ENCODE measurements at places on chromosomes 16 and 17.
A peak's percentile ranks its signal among the peaks of the same experiment; 100 is the strongest.

DNA sequence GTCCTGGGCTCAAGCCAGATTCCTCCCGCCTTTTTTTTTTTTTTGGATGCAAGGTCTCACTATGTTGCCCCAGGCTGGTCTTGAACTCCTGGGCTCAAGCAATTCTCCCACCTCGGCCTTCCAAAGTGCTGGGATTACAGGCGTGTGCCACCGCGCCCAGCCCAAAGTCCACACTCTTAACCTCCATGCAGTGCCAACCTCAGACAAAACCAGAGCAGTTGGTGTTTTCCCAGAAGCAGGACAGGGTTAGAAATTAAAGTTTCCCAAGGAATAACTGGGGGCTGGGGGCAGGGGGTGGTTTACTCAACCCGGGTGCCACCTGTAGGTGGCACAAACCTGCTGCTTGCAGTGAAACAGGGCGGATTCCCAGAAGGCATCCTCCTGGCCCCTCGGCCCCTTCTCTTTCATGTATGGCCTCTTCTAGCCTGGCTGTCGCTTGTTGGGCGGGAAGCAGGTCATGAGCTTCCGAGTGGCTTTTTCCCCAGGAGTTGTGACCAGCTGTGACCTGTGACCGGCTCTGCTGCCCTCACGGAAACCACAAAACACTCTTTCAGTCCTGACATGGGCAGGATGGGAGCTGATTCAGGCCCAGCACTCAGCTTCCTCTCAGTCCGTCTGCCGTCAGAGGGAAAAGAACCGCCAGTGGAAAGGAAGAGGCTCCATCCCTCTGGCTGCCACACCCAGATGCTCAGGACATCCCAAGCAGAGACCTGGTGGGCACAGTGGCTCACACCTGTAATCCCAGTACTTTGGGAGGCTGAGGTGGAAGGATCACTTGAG, 25.6 kb upstream of the USP7 start:
- no peak for DNase-seq

- DNase-seq, result no peak
These were observed 40.4 kb downstream of the WSCD1 start for GRCh38 chr17:6110592-6110991.

DNA sequence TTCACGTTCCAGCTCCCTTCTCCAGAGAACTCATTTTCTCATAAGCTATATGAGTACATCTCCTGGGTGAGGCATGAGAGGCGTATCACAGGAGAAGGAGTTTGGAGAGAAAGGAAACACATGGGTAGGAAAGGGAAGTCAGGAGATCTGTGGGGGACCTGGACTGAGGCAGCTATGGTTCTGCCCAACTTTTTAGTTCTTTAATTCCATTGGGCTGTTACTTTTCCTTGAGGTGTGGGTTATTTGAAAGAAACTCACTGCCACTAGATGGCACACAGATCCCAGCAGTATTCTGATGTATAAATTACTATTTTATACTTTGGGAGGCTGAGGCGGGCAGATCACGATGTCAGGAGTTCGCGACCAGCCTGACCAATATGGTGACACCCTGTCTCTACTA, 63.6 kb downstream of the NUP93 start:
- DNase-seq, result peak; percentile 49

- no peak for DNase-seq
These were observed 78.7 kb downstream of the ZDHHC7 start for GRCh38 chr16:84932681-84933080.

- DNase-seq, result no peak
These were observed 7.4 kb upstream of the SCIMP start for GRCh38 chr17:5241861-5242671.

DNA sequence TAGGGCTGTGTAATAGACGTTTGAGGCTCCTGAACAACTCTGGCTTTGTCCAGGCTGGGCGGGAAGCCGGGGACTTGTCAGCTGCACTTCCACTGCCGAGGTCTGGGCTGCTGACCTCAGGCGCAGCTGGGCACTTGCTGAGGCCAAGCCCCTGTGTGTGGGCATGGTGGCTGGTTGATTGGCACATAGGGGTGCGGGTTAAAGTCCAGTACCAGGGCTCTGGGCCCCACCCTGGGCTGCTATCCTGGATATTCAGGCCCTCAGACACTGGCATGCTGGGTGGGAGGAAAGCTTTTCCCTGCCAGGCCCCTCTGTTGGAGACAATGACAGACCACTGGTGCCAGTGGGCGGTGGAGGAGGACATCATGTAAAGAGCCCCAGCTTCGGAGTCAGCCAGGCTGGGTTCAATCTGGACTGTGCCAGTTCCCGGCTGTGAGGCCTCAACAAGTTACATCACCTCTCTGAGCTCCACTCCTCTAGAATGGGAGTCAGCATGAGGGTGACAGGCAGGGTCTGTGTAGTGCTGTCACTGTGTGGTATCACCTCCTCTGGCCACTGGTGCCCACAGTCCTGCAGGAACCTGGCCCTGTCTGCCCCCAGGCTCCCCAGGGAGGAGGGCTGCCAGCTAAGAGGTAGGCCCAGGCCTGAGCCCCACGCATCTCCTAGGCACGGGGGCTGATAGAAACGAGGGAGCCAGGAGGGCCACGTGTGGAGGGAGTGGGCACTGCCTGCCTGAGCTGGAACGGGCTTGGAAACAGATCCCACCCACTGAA, 42.5 kb downstream of the PSME3IP1 start:
- DNase-seq, result no peak

DNA sequence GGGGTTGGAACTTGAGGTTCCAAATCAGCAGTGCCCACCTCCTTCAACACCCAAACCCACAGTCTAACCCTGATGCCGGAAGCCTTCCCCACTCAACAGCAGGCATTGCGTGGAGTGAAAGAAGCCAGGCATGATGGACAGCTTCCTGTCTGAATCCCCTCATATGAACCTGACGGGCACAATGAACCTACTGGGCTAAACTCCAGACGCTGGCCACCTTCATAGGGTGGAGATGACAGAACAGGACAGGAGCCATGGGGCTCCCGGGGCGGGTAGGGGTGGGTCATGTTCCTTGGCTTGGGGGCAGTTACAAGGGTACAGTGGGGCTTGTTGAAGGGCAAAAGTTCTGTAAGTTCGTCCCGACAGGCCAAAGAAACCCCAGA, 460 bp upstream of the HSBP1 start:
- DNase-seq, result no peak

DNA sequence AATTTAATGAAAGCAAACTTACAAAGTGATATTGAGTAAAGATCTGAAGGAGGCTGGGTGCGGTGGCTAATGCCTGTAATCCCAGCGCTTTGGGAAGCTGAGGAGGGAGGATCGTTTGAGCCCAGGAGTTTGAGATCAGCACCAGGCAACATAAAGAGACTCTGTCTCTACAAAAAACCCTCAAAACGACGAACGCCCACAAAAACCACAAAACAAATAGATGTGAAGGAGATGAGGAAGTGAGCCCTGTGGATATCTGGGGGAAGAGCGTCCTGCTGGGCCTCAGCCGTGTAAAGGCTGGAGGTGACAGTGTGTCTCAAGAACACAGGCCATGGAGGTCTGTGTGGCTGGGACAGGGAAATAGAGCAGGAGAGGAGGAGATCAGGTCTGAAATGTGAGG, 68.8 kb downstream of the ITFG1 start:
- no peak for DNase-seq

DNA sequence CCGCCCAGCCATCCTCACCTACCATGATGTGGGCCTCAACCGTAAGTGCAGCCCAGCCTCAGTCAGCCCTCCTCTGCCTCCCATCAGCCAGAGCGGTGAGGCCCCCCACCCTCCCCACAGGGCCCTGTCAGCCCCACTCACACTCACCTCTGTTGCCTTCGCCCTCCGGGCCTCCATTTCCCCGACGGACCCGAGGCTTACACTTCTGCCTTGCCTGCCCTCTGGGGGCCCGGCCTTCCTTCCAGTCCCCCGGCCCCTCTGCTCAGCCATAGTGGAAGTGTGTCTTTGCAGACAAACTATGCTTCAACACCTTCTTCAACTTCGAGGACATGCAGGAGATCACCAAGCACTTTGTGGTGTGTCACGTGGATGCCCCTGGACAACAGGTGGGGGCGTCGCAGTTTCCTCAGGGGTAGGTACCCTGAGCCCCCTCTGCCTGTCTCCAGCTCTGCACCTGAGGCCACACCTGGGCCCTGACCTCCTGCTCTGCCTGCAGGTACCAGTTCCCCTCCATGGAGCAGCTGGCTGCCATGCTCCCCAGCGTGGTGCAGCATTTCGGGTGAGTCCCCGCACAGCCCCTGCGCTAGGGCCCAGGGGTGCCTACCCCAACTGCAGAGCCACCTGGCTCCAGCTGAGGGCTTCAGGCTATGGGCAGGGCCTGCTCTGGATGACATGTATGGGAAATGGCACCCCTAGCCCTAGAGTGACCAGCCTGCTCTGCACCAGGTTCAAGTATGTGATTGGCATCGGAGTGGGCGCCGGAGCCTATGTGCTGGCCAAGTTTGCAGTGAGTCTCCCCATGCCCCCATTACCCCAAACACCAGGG, 4.1 kb downstream of the NDRG4 start:
- DNase-seq, result no peak

GRCh38 chr16:73874324-73874723, 422.3 kb upstream of the PSMD7 start:
- no peak for DNase-seq

GRCh38 chr16:6803176-6803575, 529.5 kb upstream of the RBFOX1 start:
- no peak for DNase-seq

- no peak for DNase-seq
These were observed 302.9 kb downstream of the CPPED1 start for GRCh38 chr16:12500771-12501170.

DNA sequence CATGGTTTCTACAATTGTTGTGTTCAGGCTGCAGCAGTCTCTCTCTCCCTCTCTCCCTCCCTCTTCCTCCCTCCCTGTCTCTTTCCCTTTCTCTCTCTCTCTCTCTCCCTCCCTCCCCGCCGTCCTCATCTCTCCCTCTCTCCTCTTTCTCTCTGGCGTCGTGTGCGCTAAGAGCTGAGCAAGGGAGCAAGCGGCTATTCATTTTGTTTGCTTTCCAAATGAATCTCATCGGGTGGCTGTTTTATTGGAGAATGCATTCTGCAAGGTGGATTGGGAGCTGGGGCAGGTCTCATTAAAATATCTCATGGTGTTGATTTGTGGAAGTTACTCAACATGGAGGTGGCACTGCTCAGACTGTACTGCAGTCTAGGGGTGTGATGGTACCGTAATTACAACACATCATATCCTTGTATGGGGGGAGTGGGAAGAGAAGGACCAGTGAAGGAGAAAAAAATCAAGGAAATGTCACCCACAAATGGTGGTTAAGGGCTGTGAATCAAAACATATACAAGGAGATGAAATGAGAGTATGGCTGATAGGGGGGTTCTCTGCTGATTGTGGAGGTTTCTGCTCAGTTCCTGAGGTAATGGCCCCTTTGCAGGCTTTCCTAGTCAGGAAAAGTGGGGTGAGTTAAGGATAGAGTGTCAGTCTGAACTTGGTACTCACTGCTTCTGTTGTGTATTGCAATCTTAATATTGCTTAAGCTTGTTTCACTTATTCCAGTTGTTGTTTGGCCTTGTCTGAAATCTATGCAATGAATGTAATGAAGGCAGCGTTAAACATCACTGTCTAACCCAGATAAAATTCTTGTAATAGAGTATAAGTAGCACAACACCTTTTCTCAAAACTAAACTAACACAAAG, 2.7 kb downstream of the MSL1 start:
- DNase-seq, result no peak

- DNase-seq, result peak; percentile 58
These were observed 13.0 kb upstream of the SPNS3 start for GRCh38 chr17:4420692-4421131.

GRCh38 chr16:50814052-50814451, 72.2 kb downstream of the CYLD start:
- DNase-seq, result no peak

DNA sequence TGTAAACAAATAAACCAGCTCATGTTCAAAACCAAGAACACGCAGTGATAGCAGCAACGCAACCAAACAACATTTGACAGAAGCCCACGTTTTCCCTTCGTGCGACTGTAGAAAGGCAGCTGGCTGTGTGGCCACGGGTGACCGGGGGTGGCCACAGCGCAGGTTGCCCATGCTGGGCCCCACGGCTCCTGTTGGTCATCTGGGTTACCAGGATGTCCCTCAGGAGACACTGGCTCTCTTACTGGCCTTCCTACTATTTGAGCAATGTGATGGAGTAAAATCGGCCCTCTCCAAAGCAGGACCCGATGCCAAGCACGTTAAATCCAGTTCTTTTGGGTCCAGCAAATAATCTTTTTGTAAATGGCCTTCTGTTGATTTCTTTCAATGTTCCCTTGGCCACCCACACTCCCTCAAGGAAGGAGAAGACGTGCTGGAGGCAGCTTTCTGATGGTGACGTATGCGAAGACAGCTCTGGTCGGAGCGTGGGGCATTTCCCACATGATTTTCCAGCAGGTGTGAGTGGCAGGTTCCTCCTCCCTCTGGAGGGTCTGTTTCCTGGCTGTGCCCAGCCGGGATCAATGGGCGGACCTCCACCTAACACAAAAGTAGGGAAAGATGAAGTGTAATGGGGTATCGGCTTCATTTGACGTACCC, 143.1 kb upstream of the CHMP6 start:
- DNase-seq, result no peak

GRCh38 chr17:34390649-34391048, 27.6 kb upstream of the CCL1 start:
- DNase-seq, result no peak

- DNase-seq, result no peak
These were observed 16.0 kb downstream of the BAIAP2 start for GRCh38 chr17:81050645-81051625.

- no peak for DNase-seq
These were observed 12.7 kb upstream of the CD300LD start for GRCh38 chr17:74604761-74605160.

DNA sequence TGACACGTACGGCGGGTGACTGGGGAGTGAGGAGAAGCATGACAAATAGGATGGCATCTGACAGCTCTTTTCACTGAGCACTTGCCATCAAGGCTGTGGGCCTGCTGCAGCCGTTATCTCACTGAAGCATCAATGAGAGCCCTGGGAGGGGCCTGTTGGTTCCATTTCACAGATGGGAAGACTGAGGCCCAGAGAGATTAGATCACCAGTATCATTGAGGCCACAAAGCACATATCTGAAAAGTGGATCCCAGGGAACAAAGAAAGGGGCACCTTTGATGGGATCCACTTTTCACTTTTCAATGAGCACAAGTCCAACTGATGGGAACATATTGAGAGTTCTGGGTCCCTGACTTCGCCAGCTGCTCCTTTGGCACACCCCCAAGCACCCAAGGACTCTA, 144.4 kb upstream of the LHX1 start:
- no peak for DNase-seq

DNA sequence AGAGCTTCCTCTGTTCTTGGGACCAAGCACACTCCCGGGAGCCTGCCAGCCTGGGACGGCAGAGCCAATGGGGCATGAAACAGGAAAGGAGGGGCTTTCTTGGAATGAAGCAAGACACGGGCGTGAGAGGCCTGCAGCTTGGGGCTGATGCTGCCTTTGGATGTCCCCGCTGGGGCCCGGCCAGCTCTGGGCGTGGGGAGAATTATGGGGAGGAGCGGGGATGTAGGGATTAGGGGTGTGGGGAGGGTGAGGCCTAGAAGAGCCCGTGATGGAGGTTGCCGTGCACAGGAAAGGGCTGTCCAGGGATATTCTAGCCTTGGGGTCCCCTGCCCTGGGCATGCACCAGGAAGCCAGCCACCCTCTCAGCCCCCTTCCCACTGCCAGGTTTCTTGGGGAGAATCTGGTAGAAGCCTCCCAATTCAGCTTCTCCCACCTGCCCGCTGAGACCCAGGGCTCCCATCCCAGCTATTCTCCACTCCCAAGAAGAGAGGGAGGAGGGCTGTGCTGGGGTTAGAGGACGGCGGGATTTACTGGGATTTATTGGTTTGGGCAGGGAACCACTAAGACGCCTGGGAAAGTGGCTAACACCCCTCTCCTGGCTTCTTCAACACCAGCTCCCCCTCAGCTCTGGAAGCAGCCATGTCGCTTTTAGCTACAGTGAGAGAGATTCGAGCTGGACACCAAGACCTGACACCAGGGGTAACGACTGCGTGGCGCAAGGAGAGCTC, 20.0 kb upstream of the NXPH3 start:
- DNase-seq, result no peak

Measured in fibroblast of upper back skin (primary cell).